ENCODE measurements at places on chromosomes 1 and 21.

DNA sequence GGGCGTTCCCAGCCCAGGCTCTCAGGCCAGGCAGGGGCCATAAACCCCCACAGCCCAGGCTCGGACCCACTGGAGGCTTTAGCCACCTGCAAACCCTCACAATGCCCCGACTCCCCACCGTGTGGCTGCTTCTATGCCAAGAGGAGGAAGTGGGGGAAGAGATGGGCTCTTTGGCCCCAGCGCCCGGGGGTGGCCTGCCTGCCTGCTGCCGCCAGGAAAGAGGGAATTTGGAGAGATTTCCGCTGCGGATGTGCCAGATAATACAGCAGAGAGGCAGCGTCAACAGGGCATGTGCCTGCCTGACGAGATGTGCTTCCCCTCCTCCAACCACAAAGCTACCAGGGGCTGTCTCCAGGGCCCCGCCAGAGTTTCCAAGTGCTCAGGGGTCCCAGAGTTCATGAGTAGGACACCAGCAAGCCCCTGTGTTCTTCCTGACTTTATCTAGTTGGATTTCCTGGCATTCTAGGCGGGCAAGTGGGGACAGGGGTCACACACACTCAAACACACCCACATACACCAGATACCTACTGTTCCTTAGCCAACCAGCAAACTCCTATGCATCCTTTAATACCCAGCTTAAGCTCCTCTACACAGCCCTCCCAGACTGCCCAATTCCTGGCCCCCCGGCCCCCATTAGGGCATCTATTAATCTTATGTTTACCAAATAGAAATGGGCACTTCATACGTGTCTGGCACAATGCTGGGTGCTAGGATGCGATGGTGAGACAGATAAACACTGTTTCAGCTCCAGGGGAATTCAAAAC, 14.1 kb downstream of the EPHA2 start:
- no peak for DNase-seq

- DNase-seq = no peak
These were observed 52.7 kb downstream of the RPS6KA1 start for GRCh38 chr1:26582053-26582835.

- no peak for DNase-seq
These were observed 35.0 kb upstream of the GPR137B start for GRCh38 chr1:236107121-236107907.

- DNase-seq = no peak
These were observed 5.9 kb upstream of the PAFAH2 start for GRCh38 chr1:26003756-26004155.

DNA sequence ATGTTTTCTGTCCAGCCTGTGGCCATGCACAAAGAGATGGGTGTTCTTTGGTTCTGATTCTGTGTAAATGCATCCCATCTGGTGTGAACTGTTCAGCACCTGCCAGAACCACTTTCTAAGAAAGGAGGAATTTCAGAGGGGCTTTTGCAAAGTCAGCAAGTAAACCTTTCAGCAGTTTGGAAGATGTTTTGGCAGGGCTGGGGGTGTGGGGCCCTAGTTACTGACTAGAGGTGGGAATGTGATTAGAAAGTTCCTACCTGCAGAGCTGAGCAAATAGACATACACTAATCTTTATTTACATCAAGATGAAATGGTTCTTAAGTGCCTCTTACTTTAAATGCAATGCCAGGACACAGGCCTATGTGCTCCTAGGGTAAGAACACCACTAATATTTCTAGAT, 378.1 kb upstream of the USP24 start:
- DNase-seq = no peak
